G401 (cell line): ENCODE measurements at places on chromosomes 5 and 9.

DNA sequence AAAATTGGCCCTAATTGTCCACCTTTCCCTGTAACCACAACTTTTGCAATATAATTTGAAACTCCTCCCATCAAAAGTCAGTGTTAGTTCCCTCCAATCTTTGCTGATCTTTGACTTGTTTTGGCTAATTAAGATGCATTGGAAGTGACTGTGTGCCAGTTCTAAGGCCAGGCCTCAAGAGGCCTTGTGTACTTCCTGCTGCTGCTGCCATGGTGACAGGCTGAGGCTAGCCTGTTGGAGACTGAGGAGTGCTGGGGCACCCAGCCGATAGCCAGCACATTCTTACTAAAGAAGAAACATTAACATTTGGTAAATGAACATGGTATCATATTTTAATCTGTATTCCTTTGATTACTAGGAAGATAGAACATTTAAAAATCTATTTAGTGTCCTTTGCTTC lies 86.5 kb downstream of the SREK1 start:
- DNase-seq = no peak

DNA sequence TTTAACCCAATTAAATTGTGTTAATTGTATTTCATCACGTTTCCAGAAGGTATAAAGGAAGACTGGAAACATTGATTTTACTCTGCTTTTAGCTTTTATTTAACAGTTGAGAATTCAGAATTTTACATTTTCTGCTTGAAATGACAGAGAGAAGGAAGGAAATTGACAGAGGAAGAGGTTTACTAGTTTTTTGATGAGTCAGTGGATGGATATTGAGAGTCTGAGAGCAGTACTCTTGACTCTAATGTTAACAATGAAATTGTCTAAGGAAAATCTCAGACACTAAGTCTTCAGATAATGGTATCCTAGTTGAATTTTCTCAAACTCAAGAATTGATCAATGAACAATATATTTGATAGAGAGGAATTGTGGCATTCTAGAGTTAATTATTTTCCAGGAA lies 60.6 kb downstream of the IPO11 start:
- no peak for DNase-seq

GRCh38 chr9:137843355-137843754 lies 34.2 kb upstream of the CACNA1B start:
- DNase-seq = no peak

DNA sequence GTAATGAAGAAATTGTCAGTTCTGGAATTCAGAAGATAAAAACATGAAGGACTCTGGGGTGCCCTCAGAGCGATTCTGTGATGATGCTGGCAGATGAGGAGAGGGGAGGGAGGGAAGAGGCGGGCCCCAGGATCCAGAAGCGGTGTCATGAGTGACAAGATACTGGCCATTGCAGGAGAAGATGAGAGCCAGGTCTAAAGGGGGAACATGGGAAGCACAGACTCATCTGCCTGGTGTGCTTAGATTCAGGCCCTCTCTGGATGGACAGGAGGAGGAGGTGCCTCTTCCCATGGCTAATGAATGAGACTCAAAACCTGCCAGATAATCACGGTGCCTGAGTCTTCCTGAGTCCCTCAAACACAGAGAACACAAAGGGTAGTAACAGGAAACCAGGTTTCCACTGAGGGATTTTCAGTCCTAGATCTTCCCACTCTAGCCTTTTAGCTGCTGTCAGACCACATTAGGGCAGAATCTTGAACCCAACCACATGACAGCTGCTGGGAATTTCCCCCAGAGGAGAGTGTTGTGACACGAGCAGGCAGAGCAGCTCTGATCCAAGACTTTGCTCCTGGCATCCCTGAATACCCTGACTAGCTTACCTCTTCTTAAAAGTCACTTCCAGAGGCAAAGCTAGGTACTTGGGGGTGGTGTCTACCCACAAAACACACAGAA lies 28.2 kb upstream of the HSPA9 start:
- no peak for DNase-seq

- DNase-seq = no peak
Measured at GRCh38 chr9:93679536-93680442, 103.4 kb downstream of the PHF2 start.

- no peak for DNase-seq
Measured at GRCh38 chr9:7879551-7880245, 80.1 kb upstream of the DMAC1 start.

DNA sequence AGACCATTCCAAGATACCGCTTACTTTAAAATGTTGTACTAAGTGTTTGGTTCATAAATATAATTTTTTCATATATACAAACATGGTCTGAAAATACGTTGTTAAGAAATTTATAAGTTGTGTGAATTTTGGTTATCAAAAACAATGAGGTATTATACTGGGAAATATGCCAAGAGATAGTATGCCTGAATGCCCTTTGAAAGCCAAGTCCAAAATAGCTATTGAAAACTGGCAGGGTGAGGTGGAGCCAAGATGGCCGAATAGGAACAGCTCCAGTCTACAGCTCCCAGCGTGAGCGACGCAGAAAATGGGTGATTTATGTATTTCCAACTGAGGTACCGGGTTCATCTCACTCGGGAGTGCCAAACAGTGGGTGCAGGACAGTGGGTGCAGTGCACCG lies 533.5 kb downstream of the ZNF608 start:
- peak; percentile 78 for DNase-seq

DNA sequence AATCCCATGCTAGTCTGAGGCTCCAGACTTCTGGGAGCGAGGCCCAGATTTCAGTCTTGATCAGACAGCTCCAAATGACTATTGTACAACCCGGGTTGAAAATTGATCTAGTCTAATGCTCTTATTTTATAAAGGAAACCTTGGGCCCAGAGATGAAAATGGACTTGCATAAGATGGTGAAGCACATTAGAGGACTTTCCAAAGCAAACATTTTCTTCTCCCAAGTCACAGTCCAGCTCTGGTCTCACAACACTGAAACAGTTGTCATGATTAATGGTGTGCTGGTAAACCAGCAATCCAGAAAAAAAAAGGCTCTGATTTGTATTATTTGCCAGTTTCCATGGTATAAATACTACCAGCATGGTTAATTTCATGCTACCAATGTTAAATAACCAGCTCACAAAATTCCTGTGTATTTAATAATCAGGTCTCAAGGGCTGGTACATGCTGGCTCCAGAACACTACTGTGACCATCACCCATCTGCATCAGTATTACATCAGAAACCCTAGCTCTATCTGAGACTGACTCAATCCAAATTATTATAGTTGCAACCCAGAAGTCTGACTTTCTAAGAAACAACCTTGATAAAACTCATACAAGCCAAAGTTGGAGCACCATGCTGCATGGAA lies 32.5 kb upstream of the ABLIM3 start:
- DNase-seq = no peak

DNA sequence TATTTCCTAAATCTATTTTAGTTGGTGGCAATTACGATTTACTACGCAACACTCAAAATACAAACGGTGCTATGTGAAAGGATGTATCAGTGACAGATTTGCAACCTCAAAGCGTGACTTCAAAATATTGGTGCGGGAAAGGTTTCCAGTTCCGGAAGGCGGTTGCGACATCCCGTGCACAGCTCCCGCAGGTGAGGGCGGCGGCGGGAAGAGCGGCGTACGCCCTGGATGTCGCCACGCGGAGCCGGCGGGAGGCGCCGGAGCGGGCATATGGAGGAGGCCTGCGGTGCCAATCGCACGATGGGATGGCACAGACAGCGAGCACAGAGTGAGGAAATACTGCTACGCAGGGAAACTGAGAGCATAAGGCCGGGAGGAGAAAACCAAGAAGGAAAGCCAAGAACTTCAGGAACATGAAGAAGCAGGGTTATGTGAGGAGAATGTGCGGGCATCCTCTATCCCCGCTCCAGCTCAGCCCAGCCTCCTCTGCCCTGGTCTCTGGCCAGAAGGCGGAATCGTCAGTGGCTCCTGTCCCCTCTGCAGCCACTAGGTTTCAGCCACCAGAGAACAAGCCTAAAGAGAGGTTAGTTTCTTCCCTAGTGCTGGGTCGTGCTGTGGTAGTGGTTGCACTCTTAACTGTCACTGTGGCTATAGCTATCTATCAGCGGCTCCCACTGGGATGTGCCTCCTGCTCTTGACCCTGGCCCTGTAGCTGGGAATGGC lies 378.1 kb upstream of the TLE4 start:
- DNase-seq = no peak

DNA sequence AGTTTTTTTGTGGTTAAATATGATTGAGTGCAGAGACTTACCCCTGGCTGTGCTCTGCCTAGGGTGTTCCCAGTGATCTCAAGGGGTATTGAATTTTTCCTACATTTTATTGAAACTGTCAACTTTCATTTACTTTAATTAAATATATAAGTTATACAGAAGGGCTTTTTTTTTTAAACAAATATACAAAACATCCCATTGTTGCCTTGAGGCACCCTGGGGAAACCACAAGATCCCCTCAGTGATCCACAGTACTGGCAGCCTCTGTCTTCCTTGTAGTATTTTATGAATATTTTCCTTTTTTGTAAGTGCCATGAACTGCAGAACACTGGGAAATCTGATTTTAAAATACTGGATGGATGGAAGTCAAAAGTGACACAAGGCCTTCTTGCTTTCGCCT lies 123.7 kb downstream of the TLE1 start:
- no peak for DNase-seq

GRCh38 chr5:67301285-67301903 lies 104.8 kb upstream of the CD180 start:
- DNase-seq = no peak

DNA sequence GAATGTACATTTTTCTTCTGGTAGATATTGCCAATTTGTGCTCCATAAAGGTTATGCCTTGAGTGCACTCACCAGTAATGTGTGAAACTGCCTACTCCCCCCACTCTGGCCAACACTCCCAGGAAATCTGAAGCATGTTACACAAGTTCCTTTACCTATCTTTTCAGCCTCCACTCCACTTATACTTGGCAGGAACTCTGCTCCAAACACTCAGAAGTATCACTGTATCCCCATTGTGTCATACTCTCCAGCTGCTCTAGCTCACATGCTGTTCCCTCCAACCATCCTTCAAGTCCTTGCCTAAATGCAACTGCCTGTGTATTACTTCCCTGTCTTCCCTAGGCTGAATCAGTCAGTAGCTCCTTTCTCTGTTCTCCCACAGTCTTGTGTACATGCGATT lies 28.3 kb downstream of the POU4F3 start:
- DNase-seq = no peak

- no peak for DNase-seq
Measured at GRCh38 chr5:178499352-178499751, 90.8 kb downstream of the COL23A1 start.

- no peak for DNase-seq
Measured at GRCh38 chr9:112559629-112560413, 73.2 kb downstream of the KIAA1958 start.

GRCh38 chr5:176535664-176536131 lies 1.5 kb downstream of the RNF44 start:
- DNase-seq = peak; percentile 20

DNA sequence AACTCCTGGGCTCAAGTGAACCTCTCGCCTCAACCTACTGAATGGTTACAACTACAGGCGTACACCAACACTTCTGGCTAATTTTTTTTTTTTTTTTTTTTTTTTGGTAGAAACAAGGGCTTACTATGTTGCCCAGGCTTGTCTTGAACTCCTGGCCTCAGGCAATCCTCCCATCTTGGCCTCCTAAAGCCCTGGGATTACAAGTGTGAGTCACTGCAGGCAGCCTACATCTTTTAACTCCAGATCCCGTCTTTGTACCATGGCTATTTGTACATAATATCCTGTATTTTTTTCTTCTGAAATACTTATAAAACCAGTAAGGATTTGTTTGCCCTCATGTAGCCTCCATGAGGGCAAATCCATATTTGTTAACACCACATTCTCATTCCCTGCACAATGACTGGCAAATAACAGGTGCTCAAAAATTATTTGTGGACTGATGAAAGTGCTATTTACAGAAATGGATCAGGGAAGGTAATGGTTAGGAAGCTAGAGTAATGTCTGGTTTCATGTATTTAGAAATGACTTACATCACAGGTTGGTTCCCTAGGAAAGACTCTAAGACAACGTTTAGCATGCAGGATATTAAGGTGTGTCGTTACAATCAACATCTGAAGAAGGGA lies 51.9 kb upstream of the POU5F2 start:
- no peak for DNase-seq

- peak; percentile 88 for DNase-seq
Measured at GRCh38 chr5:142860270-142860669, 90.1 kb downstream of the ARHGAP26 start.

- no peak for DNase-seq
Measured at GRCh38 chr5:33631786-33632185, 191.0 kb downstream of the TARS1 start.

GRCh38 chr9:91900055-91900796 lies 49.8 kb downstream of the ROR2 start:
- DNase-seq = no peak

GRCh38 chr9:27386571-27387091 lies 89.7 kb upstream of the EQTN start:
- DNase-seq = no peak

- no peak for DNase-seq
Measured at GRCh38 chr5:75611311-75612225, at the start of gene ANKDD1B. ANKDD1B (plus strand) TSS chr5:75611453; CDS start chr5:75611635, 182 bp downstream.

GRCh38 chr9:7402334-7403027 lies 397.1 kb downstream of the DMAC1 start:
- no peak for DNase-seq

- DNase-seq = peak; percentile 55
Measured at GRCh38 chr5:147701468-147701867, 81.1 kb downstream of the JAKMIP2 start.

DNA sequence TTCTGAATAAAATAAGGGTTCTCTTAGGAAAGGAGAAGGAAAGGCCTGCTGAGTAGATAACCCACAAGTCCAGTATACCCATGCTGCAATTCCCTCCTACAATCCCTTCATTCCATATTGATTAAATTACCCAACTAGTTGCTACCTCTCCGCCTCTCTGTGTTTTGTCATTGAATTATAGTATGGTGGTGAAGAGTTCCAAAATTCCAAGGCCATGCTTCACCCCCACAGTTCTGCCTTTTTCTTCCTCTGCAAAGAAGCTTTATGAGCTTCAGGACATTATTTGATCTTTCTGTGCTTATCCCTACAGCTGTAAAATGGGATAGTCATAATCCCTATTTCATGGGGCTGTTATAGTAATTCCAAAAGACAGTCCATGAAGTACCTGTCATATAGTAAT lies 215.6 kb downstream of the ACTL7B start:
- no peak for DNase-seq

DNA sequence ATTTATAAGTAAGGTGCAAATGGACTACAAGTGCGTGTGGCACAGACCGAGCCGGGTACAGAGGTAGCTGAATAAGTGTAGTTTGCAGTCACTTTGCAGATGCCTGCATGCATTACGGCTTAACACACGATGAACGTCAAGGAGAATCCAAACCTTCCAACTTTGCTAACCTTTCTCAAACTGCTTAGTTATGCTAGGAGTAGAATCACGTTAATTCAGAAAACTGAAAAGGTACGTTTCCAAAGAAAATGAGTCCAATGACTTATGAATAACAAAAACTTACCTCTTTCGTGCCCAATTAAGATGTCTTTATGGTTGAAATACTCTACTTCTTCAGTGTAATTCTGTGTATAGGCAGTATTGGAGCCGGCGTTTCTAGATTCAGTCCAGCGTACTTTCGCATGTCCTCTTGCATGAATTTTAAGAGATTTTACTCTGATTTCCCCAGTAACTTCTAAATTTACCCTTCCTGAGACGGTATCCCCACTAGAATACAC lies 539 bp downstream of the ARRDC3 start:
- DNase-seq = peak; percentile 76
